ENCODE measurements at places on chromosomes 3 and 15. TPM values are rescaled to one million over a fixed set of nuclear protein-coding genes. Genes with fewer than 3 reads are reported as not detected.

Gene TMEM207
- not detected for total RNA-seq

Gene GABRG3
- total RNA-seq = not detected

Gene TIMP4
- not detected for total RNA-seq

Gene DPPA2
- total RNA-seq = not detected

Gene CKMT1A
- total RNA-seq = not detected

Gene IGSF11
- not detected for total RNA-seq

Gene POPDC2
- 4.2 TPM for total RNA-seq

Gene PCSK6
- 1.9 TPM for total RNA-seq

Gene EFHB
- total RNA-seq = 1.0 TPM

Gene LCTL
- total RNA-seq = not detected

Gene ITIH4
- total RNA-seq = 40.6 TPM

Gene GLDN
- total RNA-seq = 0.21 TPM

Gene PCOLCE2
- total RNA-seq = not detected

Gene HDAC11
- total RNA-seq = 6.1 TPM

Gene ISL2
- not detected for total RNA-seq

Measured in T-helper 17 cell (primary cell).